ENCODE measurements at places on chromosomes 4 and X.
A peak's percentile ranks its signal among the peaks of the same experiment; 100 is the strongest.

- DNase-seq = no peak
These were observed 78.1 kb downstream of the RLIM start for GRCh38 chrX:74536152-74536831.

- no peak for DNase-seq
These were observed 7.0 kb downstream of the NPY5R start for GRCh38 chr4:163350672-163351071.

- no peak for DNase-seq
These were observed 22.0 kb upstream of the SMIM31 start for GRCh38 chr4:164731827-164732474.

DNA sequence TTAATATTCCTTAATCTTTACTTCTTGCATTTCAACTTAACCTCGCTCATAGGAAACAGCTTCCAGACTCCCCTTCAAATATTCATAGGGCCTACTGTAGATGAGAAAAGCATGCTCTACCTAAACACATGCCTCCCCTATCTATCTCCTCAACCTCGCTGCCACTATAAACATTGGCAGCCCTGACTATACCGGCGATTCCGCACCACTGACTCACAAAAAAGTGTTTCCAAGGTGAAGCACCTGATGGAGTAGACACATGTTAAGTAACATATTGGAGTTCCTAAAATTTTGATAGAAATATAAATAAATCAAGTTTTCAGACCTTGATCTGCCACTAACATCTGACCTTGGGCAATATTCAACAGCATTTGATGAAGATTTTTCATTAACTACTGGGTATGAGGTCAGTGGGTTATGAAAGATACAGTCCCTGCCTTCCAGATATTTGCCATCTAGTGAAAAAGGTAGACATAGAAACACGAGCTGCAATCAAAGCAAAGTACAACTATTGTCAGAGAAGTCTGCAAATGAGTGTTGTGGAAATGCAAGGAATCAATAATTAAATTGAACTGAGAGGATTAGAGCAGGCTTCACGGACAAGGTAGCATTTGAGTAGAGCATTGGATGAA lies 184.2 kb downstream of the MAML3 start:
- no peak for DNase-seq

- no peak for DNase-seq
These were observed 126.9 kb downstream of the ADAMTS3 start for GRCh38 chr4:72442147-72442546.

DNA sequence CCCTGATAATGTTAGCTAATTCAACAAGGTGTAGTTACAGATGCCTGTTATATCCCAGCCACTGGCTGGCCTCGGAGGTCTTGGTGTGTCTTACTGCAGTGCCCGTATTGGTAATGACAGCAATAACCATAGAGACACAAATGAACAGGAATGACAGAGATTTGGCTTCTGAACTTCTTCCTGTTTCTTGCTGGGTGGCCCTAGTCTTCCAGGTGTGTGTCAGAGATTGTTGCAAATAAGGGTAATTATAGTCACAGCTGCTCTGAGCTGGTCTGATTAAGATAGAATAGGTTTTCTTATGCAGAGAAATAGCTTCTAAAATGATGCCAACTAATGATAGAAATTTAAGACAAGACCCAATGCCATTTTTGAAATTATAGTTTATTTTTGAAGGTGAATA lies 64.1 kb upstream of the MAD2L1 start:
- no peak for DNase-seq

- DNase-seq = no peak
These were observed 262.7 kb downstream of the TMA16 start for GRCh38 chr4:163757219-163757618.

- no peak for DNase-seq
These were observed 6.7 kb upstream of the CITED1 start for GRCh38 chrX:72312311-72312940.

- DNase-seq = peak; percentile 69
These were observed 1.0 kb upstream of the ELF2 start for GRCh38 chr4:139177869-139178619.

- no peak for DNase-seq
These were observed 1.2 kb downstream of the AKAP17A start for GRCh38 chrX:1592470-1593142.

- DNase-seq = no peak
These were observed 48.1 kb downstream of the FNIP2 start for GRCh38 chr4:158816955-158817354.

DNA sequence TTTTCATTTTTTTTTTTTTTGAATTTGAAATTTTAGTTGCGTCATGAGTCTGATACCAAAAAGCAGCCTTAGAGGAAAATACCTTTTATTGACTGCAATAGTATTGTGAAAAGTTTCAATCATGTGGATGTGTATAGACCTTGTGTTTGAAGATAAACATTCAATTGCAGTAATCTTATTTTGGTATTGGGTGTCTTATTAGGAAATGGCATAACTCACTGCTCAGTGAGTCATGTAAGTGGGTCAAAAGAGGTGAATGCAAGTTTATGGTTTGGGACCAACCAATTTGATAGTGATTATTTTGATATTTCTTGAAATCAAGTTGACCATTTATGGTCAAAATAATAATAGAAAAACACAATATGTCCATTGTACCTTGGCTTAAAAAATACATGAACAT lies 627.8 kb upstream of the SLIT2 start:
- no peak for DNase-seq

- no peak for DNase-seq
These were observed 98.5 kb upstream of the ELOVL6 start for GRCh38 chr4:110296892-110297291.
